Stimulated activated CD4-positive, alpha-beta T cell treated with anti-CD3 and anti-CD28 coated beads, Interleukin-2, amount 100 ng/mL, for 24 hours (primary cell): ENCODE measurements at places on chromosomes 11 and 22.

GRCh38 chr11:10895285-10895684, 37.4 kb upstream of the ZBED5 start:
- no peak for DNase-seq

- DNase-seq = no peak
These were observed 12.5 kb downstream of the MADD start for GRCh38 chr11:47282462-47282861.

DNA sequence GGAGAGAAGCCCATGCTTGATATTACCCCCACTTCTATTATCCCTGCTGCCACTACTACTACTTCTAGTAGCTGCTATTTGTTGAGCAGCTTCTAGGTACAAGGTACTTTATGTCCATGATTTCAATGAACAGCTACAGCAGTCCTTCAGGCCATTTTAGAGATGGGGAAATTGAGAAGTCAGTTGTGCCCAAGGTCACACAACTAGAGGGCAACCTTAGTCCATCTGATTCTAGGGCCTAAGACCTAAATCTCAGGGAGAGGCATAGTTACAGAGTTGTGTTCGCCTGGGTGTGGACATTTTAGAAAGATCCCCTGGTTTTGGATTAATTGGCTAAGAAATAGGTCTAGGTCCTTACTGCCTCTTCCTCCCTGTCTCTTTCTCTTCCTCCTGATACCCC, 52.3 kb downstream of the MICAL2 start:
- DNase-seq = no peak

DNA sequence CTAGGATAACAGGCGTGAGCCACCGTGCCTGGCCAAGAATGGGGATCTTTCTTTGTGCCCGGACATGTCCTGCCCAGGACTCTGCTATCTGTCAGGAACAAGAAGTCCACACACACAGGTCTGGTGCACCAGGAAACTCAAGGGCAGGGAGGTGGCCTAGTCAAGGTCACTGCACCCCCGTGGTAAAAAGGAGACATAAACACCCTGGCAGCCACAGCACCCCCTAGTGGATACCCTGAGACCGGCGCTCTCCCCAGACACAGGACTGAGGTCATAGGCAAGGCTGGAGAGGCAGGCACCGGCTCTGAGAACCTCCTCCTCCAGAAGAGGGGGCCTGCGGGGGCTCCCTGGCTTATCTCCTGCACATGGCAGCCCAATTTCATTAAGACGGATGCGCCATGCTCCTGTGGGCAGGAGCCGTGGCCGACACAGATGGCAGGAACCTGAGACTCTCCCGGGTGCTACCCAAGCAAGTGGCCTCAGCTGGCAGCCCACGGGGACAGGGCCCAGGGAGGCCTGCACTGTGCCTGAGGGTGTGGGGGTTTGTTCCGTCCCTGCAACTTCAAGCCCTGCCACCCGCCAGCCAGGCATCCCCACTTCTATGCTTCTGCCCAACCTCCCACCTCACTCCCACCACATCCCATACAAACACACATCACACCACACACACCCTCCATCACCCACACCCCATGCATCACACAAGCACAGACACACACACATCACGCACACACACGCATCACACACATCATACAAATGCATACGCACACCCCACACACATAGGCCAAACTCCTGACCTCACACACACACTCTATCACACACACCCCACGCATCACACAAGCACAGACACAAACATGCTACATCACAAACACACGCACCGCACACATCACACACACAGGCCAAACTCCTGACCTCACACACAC, 19.6 kb downstream of the MACROD1 start:
- DNase-seq = peak; percentile 71

- no peak for DNase-seq
These were observed 18.4 kb upstream of the CHRM4 start for GRCh38 chr11:46410021-46410420.

DNA sequence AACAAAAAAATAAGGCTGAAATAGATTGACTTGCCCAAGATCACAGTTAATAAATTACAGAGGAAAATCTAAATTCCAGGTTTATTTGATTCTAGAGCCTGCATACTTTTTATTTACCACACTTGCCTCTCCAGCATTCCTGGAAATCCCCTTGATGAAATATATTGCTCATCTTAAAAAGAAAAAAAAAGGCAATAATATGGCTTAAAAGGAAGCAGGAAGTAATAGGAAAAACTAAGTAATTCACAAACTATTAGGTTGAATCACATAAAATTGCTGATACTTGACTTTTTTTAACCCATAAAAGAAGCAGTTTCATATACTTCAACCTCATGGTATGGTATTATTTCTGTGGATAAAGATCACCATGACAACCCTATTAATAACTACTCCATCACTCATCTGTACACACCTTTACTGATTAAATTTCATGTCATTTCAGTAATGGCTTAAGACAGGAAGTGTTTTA, 52.9 kb downstream of the COPB1 start:
- no peak for DNase-seq

DNA sequence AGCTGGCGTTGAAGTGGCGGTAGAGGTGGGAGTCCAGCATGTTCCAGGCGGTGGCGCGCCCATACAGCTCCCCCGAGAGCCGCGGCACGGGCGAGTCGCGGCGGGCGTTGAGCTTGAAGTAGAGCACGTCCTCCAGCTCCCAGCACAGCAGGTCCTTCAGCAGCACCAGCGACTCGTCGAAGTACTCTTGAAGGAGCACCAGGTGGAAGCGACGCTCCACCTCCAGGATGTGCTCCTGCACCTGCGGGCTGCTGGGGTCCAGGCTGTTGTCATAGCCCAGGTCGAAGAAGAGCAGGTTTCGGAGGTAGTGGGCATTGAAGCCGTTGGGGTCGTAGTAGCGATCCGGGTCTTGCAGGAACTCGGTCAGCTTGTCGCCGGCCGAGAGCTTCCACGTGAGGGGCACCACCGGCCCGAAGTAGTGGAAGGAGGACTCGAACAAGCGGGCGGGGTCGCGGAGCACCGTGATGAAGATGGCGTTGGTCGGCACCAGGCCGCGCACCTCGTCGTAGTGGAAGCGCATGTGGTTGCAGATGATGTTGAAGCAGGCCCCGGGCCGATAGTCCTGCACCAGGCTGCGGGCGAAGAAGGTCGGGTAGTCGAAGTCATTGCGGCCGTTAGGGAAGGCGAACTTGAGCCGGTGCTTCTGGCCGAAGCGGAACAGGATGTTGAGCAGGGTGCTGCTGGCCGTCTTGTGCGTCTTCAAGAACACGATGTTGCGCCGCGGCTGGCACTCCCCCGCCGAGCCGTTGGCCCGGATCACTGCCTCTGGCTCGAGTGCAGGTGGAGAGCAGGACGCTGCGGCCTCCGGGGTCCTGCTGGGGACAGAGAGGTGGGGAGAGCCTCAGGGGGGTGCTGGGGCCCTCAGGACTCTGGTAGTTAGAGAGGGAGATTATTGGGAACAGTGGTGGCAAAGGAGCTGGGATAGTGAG, 9.0 kb upstream of the SEC14L6 start:
- DNase-seq = no peak

GRCh38 chr22:24965822-24966626, 13.5 kb downstream of the KIAA1671 start:
- DNase-seq = no peak

DNA sequence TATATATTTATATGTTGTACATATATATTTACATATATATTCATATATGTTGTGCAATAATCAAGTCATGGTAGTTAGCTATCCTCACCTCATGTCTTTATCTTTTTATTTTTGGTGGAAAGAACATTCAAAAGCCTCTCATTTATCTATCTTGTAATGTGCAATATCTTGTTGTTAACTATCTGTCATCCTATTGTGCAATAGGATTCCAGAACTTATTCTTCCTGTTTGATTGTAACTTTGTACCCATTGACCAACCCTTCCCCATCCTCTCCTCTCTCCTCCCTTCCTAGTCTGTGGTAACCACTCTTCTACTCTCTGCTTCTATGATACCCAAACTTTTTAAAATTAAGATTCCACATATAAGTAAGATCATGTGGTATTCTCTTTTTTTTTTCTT, 115.6 kb upstream of the PDGFD start:
- no peak for DNase-seq

GRCh38 chr22:36149441-36149840, 11.1 kb downstream of the APOL3 start:
- DNase-seq = no peak

DNA sequence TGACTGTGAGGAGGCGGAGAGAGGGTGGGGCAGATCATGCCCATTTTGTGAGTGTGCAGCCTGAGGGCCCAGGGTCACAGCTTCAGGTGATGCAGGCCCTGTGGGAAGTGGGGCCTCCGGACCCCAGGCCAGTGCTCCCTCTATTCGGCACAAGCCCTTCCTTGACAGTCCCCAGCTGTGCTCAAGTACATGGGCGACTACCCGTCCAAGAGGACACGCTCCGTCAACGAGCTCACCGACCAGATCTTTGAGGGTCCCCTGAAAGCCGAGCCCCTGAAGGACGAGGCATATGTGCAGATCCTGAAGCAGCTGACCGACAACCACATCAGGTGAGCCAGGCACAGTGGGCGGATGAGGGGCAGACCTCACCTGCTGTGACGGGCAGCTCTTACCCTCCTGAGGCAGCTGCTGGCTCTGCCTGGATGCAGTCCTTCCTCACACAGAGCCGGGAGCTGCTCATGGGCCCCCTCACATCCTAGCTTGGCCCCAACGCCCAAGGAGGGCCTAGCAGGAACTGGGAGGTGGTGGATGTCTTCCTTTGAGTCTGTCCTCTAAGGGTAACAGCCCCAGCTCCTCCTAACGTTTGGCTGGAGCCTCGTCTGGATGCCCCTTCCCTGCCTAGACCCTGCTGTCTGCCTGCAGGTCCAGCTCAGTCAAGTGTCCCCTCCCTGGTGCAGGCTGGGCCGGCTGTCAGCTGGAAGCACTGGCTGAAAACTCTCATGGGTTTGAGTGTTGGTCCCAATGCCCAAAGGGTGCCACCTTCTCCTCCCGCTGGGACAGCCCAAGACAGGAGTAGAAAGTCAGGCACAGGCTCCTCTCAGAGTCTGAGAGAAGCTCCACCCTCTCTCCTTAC, 76.1 kb downstream of the MYO7A start:
- DNase-seq = no peak

DNA sequence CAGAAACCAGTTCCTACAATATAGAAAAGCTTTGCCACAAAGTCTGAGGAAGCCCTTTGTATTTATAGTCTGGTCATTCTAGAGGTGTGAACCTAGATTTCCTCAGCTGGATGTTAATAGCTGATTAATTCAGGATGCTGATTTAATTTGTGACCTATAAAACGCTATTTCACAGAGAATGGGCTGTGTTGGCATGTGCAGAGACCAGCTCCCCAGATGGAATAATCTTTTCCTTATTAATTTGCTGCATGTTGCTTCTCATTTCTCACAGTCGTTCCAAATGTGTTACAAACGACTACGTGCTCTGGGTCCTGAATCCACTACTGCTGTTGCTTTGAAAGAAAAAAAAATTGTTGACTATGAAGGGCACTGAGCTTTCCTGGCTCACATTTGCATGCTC, 49.3 kb downstream of the BDNF start:
- DNase-seq = no peak
